ENCODE measurements at places on chromosomes 7 and 10. TPM values are rescaled to one million over a fixed set of nuclear protein-coding genes. Genes with fewer than 3 reads are reported as not detected.

The SYT15B gene
- polyA plus RNA-seq = 0.39 TPM

- no peaks in the 10 kb centered on the region for H3K4me1 ChIP-seq
- H3K27me3 ChIP-seq = no peaks in the 10 kb centered on the region
- no peak overlapping the region for H3K27ac ChIP-seq
- H3K4me3 ChIP-seq = no peak overlapping the region
Measured at GRCh38 chr7:32476816-32477648, 13.1 kb downstream of the LSM5 start.

GRCh38 chr7:88115816-88116215, 104.0 kb downstream of the SRI start:
- H3K4me3 ChIP-seq = no peak overlapping the region
- no peak overlapping the region for H3K27ac ChIP-seq
- H3K36me3 ChIP-seq = no peaks in the 10 kb centered on the region
- DNase-seq = no peak

GRCh38 chr7:1665549-1666316, 4.3 kb upstream of the ELFN1 start:
- H3K27me3 ChIP-seq = no peaks in the 10 kb centered on the region
- no peak overlapping the region for H3K27ac ChIP-seq
- peak; percentile 68 for DNase-seq
- H3K36me3 ChIP-seq = no peaks in the 10 kb centered on the region
- H3K4me3 ChIP-seq = no peak overlapping the region

DNA sequence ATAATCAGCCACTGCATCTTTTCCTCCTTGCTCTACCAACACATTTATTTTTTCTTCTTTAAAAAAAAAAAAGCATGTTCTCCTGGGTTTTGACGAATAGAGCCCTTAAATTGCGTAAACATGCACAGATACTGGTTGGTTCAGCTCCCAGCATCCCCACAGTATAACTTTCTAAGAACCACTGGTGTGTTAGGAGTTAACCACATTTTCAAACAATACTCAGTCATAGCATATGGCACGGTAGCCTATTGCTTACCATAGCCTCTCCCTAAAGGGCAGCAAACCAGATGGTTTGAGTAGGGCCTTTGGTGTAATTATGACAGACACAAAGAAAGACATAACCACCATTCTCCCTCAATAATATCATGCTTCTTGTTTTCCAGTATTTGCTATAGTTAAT, 145.0 kb downstream of the LRRC4 start:
- H3K27me3 ChIP-seq = no peaks in the 10 kb centered on the region
- DNase-seq = no peak
- H3K4me1 ChIP-seq = peaks cover 2% of the 10 kb centered on the region
- H3K4me3 ChIP-seq = no peak overlapping the region
- H3K27ac ChIP-seq = no peak overlapping the region
- H3K36me3 ChIP-seq = peaks cover 10% of the 10 kb centered on the region
